H4 (cell line): ENCODE measurements at places on chromosomes 6 and 20. TPM values are rescaled to one million over a fixed set of nuclear protein-coding genes. Genes with fewer than 3 reads are reported as not detected.
A peak's percentile ranks its signal among the peaks of the same experiment; 100 is the strongest.

GRCh38 chr6:40950986-40951698, 87.9 kb downstream of the UNC5CL start:
- DNase-seq, result no peak

GRCh38 chr6:149895048-149895590, 2.8 kb downstream of the RAET1E start:
- DNase-seq, result peak; percentile 74

The FOXO3 gene
- 6.2 and 7.2 TPM in 2 replicates for total RNA-seq

DNA sequence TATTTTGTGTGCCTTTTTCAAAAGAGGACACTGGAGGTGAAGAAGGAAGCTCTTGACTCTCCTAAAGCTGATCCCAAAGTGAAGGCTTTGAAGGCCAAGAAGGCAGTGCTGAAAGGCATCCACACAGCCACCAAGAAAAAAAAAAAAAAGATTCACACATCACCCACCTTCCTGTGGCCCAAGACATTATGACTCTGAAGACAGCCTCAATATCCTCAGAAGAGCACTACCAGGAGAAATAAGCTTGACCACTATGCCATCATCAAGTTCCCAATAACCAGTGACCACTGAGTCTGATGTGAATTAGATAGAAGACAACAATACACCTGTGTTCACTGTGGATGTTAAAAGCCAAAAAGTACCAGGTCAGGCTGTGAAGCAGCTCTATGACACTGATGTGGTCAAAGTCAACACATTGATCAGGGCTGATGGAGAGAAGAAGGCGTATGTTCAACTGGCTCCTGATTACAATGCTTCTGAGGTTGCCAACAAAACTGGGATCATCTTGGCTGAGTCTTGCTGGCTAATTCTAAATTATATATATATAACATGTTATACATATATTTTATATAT, 59.4 kb downstream of the PLCG1 start:
- DNase-seq, result no peak
